Ecto neural progenitor cell (in vitro differentiated cells): ENCODE measurements at places on chromosomes 1 and 21.

DNA sequence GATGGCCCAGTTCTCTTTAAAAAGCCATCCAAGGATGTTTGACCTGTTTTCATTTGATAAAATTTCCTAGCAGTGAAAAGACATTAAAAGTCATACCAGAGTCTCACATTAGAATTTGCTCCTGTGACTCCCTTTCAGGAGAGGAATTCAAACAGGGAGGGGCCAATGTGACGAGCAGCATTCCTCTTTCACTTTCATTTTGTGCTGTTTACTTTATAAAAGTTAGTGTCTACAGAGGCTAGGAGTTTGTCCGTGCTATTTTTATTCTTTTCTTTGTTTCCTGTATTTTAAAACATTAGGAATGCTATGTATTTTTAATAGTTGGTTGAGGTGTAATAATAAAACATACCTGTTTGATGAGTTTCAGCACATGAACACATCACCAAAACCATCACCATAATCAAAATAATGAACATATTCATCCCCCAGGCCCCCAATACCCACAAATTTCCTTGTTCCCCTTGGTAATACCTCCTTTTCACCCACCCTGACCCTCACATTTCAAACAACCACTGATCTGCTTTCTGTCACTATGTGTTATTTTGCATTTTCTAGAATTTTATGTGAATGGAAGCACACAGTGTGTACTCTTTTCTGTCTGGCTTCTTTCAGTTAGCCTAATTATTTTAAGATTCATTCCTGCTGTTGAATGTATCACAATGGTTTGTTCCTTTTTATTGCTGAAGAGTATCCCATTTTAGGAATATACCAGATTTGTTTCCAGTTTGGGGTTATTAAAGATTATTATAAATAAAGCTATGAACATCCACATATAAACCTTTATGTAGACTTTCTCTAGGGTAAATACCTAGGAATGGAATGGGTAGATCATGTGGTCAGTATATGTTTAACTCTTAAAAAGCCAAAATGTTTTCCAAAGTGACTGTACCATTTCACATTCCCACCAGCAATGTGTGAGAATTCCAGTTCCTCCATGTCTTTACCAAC, 129.5 kb downstream of the TENT5C start:
- no peak for DNase-seq

DNA sequence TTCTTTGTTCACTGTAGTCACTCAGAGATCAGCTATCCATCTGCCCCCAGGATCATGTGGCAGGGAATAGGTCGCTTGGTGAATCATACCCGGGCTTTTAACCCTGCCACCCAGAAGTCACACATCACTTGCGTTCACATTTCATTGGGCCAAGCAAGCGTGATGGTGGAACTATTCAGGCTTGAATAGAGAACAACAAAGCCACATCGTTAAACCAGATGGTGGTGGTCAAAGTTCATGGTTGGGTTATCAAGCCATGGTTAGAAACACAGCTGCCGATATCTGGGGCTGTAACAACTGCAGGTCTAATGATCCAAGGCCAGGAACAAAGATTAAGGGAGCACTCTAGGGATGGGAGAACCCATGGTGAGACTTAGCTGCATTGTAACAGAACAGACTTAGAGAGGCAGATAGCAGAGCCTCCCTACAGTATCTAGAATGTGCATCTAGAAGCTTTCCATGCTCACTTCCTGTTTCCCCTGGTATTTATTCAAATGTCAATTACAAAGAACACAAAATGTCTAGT, 40.0 kb upstream of the PTPRC start:
- DNase-seq = no peak

DNA sequence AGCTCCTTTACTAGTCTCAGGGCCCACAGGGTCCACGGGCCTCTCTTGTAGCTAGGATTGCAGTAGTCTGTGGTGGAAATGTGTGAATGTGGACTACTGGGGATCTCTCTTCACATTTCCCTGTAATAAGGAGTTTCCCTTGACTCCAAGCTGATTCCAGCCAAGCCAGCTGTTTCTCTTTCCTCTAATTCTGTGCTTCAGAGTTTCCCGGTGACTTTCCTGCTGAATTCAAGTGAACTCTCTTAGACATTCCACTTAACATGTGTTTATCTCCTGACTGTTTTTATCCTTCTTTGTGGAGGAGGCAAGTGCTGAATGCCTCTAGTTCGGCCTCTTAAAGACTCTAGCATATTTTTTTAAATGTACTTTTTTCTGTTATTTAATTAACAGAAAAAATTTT, 354.0 kb upstream of the RGS18 start:
- DNase-seq = no peak

GRCh38 chr21:32599091-32599490, 13.1 kb downstream of the CFAP298 start:
- no peak for DNase-seq

GRCh38 chr1:184655185-184655584, 99.5 kb downstream of the EDEM3 start:
- DNase-seq = no peak

- DNase-seq = no peak
These were observed 57.9 kb downstream of the TTC3 start for GRCh38 chr21:37130971-37131370.

- peak; percentile 78 for DNase-seq
These were observed 2.7 kb downstream of the RORC start for GRCh38 chr1:151828921-151829320.

DNA sequence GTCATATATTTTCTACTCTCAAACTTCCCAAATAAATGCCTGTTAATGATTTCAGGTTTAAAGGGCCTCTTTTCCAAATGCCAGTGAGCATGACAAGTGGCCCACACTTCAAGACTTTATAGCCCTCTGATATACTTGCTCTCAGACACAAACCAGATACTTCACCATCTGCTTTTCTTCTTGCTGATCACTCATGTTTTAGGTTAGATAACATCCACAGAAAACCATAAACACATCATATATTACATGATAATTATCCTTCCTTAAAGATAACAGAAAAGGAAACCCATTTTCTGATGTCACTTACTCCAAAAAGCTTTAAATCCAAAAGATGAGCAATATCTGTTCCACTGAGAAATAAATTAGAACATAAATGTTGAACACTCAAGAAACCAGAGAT, 723.5 kb downstream of the LTN1 start:
- DNase-seq = no peak

DNA sequence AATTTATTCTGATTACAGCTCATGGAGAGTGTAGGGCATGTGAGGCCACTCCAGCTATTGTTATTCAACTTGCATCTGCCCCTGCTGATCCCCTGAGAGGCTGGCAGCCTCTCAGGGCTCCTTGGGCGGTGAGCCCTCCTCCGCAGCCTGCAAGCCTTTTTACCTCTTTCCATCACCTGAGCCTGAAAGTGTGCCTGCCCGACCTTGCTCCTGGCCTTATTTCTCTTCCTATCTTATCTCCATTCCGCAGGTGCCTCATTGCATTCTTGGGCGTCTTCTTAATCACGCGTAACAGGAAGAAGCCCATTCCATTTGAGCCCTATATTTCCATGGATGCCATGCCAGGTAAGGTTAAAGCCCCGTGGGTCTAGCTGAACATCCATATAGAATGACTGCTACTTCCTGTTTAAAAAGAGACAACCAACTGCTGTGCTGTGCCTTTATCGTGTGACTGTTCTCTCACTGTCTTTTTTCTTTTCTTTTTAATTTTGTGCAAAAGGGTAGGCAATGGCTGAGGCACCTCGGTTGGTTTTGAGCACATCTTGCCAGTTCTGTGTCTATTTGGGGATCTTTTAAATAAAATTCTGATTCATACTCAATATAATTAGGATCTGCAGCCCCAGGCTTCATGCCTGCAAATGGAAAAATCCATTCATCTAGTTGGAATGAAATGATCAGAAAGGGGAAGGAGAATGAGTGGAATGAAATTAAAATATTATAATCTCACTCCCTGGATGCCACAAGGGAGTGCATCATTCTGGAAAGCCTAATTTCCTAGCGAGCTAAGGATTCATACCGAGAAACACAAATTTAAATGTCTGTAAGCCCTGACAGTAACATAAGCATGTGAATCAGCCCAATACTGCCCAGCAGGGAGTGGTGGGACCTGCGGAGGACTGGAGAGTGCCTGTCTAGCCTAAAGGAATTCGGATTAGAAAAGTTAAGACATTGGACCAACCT, 38.6 kb upstream of the RCAN3 start:
- no peak for DNase-seq

DNA sequence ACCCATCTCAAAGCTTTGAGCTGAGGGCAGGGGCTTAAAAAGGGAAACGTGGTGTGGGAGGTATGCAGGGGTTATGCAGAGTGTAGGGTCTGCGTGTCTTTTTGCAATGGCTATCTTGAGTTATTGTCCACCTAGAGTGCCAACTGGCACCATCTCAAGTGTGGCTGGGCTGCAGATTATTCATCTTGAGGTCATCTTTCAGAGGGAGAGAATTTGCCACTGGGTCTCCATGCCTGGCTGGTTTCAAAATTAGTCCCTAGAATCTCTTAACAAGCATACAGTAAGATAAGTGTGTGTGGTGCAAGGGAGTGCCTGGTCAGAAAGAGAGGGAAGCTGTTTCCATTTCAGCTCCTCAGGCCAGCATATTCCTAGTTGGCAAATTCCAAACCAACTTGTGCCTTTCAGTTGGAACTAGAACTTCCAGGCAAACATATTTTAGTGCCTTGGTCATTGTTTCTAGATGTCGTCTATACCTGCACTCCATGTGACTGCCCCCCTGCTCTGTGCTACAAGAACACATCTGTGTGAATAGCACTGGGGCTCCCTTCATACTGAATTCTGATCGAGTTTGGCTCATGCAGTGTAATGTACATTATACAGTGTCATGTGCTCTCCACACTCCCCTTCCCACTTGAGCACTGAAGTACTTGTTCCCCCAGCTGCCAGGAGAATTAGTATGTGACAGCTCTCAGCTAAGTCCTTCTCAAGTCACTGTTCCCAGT, 5.0 kb upstream of the OR2T8 start:
- DNase-seq = no peak

DNA sequence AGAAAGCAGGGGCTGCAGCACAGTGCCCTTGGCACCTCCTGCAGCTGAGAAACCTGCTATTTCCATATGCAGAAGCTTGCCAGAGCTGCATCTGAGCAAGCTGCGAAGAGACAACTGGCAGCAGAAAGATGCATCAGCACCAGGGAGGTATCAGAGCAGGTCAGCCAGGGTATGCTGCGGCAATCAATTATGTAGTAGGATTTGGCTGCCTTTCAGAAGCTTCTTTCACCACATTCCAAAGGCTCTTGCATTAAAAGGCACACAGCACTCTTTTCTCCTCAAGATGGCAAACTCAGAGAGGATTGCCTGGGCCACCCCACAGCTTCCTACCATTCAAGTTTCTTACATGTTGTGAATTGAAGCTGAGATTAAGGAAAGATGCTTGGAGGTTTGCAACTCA, 47.6 kb upstream of the RAP1A start:
- no peak for DNase-seq

DNA sequence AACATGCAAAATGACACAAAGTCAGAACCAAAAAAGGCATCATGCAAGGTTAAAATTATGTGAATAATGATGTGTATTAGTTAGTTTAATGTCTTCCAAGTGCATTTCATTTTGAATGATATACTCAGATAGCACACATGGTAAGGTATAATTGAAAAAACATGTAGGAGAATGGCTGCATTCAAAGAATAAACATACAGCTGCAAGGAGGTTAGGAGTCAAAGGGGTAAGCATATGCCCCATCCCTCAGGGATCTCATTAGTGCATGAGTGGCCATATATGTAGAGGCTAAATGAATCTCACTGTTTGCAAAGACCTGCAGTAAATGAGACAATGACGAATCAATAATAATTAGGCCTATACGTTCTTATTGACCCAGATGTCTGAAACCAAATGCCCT, 179.7 kb upstream of the HOOK1 start:
- no peak for DNase-seq

GRCh38 chr1:12019858-12020509, 686 bp downstream of the MIIP start:
- no peak for DNase-seq

GRCh38 chr1:204223129-204223860, 9.5 kb upstream of the GOLT1A start:
- no peak for DNase-seq

GRCh38 chr1:150484861-150485260, 2.4 kb upstream of the TARS2 start:
- DNase-seq = no peak

- DNase-seq = no peak
These were observed 57.0 kb downstream of the NUP210L start for GRCh38 chr1:154097873-154098272.

DNA sequence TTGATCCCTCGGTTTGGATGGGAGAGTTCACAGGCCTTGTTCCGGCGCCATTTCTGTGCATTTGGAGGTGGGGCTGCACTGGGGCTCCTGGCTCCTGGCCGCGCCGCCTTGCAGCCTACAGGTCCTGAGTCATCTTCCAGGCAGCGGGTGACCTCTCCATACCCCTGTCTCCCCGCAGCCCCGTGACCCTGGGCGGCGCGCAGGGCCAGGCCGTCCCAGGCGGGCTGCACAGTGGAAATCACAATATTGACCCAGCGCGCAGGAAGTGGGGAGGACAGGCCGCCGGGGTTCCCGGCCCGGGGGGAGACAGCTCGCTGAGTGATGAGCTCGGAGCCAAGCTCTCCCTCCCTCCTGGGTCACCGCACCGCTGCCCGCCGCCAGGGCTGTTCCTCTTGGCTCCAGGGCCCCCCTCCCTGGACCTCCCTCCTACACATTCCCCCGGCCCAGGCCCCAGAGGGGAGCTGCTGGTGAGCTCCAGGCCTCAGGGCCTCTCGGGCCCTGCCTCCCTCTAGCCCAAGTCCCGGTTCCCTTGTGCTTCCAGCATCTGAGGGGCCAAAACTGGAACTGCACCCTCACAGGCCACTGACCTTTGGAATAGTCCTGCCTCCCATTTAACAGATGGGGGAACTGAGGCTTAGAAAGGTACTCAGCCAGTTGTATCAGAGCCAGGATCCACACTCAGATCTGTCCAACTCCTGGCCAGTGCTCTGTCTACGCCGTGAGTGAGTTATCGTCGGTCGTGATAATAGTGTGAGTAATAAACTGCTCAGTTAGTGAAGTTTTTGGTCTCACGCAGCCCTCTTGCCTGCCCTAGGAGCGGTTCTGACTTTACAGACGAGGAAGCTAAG, 142.9 kb upstream of the WNT4 start:
- DNase-seq = peak; percentile 43
